ENCODE measurements at places on chromosomes 11 and 22.

DNA sequence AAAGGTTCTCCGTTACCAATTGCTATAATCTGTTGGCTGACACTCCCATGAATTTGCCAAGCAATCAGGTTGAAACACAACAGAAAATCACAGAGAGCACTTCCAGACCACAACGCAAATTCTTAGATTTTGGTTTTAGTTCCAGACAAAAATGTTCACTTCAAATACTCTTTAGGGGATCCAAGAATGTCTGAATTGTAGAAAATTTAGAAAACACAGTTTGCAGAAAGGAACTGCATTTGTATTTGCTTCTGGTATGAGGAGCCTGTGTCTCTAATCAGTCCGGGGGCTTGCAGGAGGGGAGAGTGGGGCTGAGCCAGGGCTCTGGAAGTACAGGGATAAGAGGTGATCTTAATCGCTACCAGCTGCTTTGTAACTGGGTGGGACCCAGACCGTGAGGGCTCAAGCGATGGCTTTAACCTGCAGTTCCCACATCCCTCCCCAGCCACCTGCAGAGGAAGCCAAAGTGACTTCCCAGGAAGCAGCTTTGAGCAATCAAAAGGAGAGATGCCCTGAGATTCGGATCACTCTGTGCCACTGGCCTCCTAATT, 18.7 kb downstream of the SCUBE2 start:
- DNase-seq = no peak

- no peak for DNase-seq
Observed at GRCh38 chr11:96028746-96029145, 104.8 kb upstream of the MTMR2 start.

GRCh38 chr11:64771861-64772260, 6.5 kb downstream of the SF1 start:
- DNase-seq = no peak

- DNase-seq = no peak
Observed at GRCh38 chr11:30284836-30285235, 38.1 kb upstream of the ARL14EP start.

GRCh38 chr11:18791969-18792628, 501 bp upstream of the PTPN5 start:
- no peak for DNase-seq

- no peak for DNase-seq
Observed at GRCh38 chr11:47992959-47993820, 12.8 kb downstream of the PTPRJ start.

GRCh38 chr22:41766476-41766875, 34.0 kb upstream of the CCDC134 start:
- no peak for DNase-seq

- DNase-seq = no peak
Observed at GRCh38 chr11:34915136-34916014, 804 bp downstream of the APIP start.

DNA sequence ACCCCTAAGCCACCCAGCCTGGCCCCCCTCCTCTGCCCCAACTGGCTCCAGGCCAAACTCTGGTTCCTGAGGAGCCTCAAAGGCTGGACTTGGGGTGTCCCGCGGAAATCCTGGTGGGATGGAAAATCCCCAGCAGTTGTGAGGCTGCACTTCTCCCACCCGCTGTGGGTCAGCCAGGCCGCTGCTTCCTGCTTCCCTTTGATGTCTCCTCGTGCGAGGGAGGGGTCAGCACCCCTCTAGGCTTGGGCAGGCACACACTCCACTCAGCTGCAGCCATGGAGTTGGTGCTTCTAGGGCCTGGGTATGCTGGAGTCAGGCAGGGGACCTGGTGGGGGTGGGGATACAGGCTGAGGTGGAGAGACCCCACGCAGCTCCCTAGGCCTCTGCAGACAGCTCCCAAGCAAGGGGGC, 12.0 kb downstream of the KCNQ1OT1 start:
- DNase-seq = no peak

GRCh38 chr11:15930442-15931025, 425.8 kb downstream of the SOX6 start:
- DNase-seq = no peak

DNA sequence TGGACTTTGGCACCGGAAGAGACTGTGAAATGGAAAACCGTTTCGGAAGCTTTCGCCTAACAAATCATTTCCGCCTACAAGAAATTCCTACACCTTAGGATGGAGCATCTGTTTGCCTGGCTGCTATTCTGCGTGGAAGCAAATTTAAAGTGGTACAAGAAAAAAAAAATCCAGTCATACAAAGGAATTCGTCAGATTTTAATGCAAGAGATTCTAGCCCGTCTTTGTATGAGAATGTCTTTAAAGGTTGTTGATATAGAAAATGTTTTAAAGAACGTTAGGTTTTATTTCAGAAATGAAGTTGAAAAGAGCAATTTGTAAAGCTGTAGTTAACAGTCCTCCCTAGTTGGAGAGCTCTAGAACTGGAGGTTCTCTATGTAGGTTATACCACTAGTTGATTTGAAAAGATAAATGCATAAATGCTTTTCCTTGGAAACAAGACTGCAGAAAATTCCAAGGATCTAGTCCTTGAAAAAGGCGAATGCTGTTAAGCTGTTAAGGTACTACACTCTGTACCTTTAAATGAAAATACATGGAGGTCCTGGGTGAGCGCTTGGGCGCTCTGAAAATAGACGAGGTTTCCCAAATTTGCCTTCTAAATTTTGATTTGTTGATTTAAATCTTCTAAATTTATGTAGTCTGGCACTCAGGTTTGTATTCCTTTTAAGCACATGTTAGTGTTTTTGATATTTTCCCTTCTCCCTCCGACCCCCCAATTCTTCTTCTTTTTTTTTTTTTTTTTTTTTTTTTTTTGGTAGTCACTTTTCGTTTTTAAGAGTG, 2.4 kb downstream of the NCR3LG1 start:
- DNase-seq = no peak

DNA sequence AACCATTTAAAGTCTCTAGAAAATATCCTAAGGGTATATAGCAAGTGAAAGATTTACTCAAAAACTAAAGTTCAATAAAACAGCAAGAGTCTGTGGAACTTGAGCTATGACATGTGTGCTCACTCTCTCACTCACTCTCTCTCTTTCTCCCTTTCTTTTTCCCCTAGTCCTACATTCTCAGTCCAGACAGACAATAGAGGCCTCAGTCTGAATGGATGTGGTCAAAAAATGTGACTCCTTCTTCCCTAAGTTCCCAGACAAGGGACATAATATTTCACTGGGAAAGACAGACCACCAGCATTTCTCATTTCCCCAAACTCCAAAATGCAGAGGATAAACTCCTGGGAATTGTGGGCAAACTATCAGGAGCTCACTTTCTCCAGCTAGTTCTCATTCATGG, 17.6 kb upstream of the APLNR start:
- no peak for DNase-seq

DNA sequence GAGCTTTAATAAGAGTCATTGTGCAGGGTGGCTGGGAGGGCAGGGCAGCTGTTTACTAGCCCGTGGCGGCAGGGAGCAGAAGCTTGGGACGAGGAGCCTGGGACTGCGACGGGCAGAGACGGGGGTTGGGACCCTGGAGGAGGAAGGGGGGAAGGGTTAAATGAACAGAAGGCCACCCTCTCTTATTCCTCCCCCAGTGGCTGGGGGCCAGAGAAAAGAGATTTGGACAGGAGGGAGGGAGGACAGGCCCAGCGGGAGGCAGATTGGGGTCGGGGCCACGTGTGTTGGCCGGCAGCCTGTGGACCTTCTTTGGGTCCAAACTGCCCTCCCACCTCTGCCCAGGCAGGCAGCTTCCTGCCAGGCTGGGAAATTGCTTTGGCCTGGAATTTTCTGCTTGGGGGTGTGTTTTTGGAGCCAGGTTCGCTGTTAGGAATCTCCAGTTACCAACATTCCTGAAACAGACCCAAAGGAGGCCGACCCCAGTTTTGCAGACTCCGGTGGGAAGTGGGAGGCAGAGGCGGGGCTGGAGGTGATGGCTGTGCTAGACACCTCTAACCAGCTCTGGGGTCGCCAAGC, 50.2 kb downstream of the APOL3 start:
- DNase-seq = no peak

- DNase-seq = no peak
Observed at GRCh38 chr11:125376117-125376516, 119.9 kb downstream of the FEZ1 start.

DNA sequence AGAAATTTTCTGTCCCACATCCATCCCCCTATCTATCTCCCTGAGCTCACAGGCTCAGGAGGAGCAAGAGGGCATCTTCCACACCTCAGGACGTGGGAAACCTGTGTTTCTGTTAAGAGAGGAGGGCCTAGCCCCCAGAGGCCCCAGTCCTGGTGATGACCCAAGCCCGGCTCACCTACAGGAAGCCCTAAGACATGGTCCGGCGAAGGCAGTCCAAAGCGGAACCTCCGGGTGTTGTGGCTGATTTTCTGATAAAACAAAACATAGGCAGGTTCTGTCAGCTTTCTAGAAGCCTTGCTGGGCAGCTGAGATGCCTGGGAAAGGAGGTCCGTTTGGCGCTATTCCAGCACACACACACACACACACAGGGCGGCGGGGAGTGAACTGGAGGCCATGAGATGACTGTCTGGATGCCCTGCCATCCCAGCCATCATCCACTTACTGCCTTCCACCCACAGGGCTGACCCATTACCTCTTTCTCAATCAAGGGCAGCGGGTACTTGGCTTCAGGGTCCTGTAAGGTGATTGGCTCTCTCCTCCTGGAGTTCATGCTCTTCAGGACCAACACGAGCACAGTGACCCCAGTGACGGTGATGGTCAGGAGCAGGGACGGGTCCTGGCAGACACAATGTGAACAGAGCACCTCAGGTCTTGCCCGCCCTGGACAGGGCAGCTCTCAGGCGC, 882 bp downstream of the CYB5R2 start:
- no peak for DNase-seq

GRCh38 chr22:42928969-42929837, 72.1 kb upstream of the ARFGAP3 start:
- no peak for DNase-seq

GRCh38 chr22:26079009-26079408, 90.3 kb upstream of the SEZ6L start:
- no peak for DNase-seq

GRCh38 chr11:69400771-69401590, 80.5 kb upstream of the LINC01488 start:
- DNase-seq = no peak

GRCh38 chr22:20430720-20431510, 6.7 kb downstream of the SCARF2 start:
- DNase-seq = no peak

DNA sequence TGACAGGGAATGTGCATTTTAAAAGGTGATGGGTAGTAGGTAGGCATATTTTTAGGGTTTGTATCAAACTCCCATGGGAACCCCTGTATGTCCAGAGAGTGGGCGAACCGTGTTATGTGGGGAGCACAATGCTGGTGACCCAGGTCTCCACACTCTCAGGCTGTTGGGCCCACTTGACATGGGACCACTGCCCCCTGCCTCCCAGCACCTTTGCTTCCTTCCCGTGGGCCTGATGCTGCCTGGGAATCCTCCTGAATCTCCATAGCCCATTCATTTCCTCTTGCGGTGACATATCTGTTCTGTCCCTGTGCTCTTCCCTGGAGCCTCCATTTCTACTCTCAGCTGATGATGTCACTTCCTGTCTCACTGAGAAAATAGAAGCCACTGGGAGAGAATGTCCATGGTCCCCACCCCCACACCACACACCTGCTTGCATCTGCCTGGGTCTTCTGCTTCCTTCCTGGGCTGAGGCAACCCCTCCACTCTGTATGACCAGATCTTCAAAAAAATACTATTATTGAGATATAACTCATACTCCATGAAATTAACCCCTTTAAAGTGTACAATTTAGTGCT, 55.8 kb upstream of the THY1 start:
- no peak for DNase-seq

DNA sequence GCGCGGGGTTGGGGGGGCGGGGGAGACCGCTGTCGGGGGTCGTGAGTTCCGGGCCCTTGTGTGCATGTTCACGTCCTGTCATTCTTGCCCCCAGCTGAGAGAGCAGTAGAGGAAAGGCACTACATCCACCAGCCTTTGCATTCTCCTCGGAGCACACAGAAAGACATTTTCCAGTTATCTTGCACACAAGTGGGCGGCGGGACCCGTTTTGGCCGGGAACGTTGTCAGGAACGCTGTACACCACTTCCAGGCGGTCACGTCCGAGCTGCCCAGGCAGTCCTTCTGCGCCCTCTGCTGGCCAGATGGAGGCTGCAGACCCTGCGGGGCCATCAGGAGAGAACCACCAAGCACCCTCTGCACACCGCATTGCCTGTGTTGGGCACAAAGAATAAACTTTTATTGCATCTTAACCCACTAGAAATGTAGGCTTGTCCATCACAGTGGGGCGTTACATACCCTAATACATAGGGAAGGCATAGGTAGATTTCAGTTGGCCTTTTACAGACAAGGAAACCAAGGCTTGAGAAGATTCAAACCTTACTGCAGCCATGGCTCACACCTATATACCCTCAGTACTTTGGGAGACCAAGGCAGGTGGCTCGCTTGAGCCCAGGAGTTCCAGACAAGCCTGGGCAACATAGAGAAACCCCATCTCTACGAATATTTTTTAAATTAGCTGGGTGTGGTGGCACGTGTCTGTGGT, 2.8 kb upstream of the CDKN1C start:
- DNase-seq = peak; percentile 75

DNA sequence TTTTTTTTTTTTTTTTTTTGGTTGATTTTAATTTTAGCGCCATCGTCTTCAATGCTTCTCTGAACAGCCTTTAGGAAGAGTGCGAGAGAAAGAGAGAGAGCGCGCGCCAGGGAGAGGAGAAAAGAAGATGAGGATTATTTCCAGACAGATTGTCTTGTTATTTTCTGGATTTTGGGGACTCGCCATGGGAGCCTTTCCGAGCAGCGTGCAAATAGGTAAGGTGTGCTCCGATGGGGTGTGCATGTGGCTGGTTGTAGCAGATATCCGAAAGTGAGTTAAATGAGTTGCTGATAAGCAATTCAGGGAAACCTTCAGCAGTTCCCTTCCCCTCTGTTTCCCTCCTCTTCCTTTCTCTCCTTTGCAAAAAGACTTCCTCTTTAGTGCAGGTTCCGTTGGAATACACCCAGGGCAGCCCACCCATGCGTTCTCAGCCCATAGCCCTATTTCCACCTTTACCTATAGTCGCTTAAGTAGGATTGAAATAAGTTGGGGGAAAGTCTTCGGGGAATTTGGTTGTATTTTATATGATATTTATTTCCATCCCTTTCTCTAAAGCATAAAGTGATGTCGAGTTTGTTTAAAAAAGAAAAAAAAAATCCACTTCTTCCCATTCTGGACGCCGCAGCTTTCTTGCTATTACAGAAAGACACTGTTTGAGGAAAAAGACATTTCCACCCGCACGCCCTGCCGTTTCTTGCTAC, 1.1 kb downstream of the GRIA4 start:
- DNase-seq = peak; percentile 28

GRCh38 chr11:67657300-67657699, 6.8 kb upstream of the ACY3 start:
- no peak for DNase-seq

Measured in caudate nucleus (tissue), 63 donors.